ENCODE measurements at places on chromosomes 7 and 10.

- no peak for DNase-seq
These were observed 124.5 kb downstream of the CXCL12 start for GRCh38 chr10:44260286-44260928.

DNA sequence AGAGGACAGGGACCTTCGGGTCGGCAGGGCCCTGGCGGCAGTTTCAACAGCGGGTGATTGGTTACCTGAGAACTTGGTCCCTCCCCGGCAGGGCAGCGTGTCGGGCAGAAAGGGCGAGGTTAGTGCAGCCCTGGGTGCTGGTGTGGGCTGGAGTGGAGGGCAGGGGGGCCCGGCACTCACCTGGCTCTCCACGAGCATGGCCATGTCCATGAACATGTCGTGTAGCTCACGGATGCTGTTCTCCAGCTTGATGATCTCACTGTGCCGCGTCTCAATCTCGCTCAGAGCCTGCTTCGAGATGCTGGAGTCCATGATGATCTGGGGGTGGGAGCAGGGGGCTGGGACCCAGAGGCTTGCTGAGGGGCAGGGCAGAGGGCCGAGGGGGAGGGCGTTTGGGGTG, 16.8 kb downstream of the STX1A start:
- no peak for DNase-seq

GRCh38 chr10:80104066-80104926, 25.8 kb downstream of the TMEM254 start:
- DNase-seq = no peak

DNA sequence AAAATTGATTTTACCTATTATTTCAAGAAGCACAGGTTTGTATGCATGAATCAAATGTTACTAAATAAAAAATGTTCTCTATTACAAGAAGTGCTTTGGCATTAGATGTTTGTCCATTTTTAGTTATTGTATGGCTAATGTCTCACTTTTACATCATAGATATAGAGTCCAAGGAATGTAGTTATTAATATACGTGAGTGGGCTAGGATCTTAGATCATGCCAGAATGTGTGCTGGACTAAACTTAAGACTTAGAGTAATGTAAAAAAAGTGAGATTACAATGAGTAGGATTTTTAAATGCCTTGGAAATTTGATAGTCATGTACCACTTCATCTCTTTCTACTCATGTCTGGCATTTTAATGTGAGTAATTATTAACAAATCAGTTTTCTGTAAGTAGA, 196.6 kb downstream of the ARL4A start:
- DNase-seq = no peak

- DNase-seq = no peak
These were observed 170.8 kb downstream of the ARHGAP12 start for GRCh38 chr10:31757831-31758230.

DNA sequence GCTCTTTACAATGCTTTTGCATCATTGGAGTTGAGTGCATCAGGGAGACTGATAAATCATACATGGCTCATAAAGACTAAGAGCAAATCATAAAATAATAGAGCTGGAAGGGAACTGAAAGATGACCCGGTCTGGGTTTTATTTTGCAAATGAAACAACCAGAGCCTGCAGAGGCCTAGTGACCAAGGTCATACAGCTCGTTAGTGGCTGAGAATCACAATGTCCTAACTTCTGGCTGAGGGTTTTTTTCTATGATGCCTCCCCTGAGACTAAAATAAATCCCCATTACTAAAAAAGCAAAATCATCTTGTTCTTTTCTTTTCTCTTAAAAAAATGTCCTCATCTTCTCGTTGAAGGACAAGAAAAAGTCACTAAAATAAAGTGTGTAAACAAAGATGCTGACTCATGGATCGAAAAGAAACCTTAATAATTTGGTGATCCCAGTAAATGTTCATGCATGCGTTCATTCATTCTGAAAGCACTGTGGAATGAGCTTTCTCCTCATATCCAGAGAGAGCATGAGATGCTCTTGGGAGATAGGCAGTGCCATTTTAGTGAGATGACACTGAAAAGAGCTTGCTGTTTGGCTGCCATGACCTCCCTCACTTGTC, 107.8 kb upstream of the PHYHIPL start:
- no peak for DNase-seq

DNA sequence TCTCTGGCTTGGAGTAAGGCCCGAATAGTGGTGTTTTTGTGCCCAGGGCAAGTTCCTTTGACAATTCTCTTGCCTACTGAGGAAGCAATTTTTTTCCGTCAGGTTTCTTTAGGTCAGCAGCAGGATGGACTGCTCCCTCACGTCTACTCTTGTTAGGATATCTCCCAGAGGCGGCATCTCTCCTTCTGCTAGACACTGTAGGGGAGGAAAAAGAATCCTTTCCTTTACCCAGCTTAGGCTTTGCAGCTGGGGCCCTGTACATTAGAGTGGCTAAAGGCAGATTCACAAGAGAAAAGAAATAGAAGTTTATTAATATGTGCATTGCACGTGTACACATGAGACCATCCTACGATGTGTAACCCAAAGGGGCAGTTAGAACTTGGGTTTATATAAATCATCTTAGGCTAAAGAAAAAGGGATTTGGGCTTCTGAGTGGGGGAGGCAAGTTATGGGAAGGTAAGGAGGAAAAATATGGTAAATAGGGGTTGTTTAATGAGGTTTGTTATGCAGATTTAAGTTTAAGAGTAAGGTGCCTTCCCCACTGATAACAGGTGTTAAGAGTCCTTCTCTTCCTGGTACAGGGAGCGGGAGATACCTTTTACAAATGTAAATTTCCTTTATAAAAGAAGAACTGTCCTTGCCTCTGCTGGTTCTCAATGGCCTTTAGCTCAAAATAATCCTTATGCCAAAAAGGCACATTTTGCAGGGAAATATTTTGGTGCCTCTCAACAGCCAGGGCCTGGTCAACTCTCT, 156.4 kb downstream of the AOAH start:
- DNase-seq = no peak

DNA sequence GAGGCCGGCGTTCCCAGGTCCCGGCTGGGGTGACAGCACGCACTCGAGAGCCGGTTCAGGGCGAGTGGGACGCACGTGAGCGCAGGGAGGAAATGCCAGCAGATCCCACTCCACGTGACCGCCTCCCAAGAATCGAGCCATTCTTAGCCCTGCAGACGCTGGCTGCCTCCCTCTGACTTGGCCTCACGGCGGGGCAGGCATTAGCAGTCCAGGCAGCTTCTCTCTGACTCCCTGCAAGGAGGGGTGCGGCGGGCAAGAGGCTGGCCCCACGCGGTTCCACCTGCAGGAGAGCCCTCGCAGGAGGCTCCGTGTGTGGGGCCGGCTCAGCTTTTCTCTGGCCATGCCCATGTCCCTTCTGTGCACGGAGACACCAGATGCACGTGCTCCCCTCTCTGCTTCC, 10.1 kb downstream of the GPR146 start:
- DNase-seq = no peak

GRCh38 chr7:113142385-113143119, 24.2 kb upstream of the SMIM30 start:
- DNase-seq = no peak

DNA sequence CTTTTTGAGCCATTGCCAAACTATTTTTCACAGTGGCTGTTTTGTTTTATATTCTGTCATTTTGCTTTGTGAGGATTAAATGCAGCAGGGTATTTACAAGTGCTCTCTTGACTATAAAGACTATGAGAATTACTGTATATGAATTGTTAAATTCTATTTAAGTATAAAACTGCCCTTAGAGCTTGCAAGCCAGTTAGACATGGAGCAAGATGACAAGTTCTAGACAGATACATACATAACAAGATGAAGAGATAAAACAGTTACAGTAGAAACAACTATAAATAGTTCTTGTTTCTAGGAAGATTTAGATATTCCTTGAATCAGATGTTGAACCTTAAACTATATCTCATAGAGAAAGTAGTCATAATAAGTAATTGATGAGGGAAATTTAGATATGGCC, 60.6 kb downstream of the DNAH11 start:
- DNase-seq = no peak

- DNase-seq = no peak
These were observed 424.1 kb upstream of the GALNT17 start for GRCh38 chr7:70707823-70708243.

GRCh38 chr10:78776756-78777155, 292.0 kb upstream of the ZMIZ1 start:
- no peak for DNase-seq

- no peak for DNase-seq
These were observed 474.9 kb downstream of the KCNMA1 start for GRCh38 chr10:77162697-77163096.

DNA sequence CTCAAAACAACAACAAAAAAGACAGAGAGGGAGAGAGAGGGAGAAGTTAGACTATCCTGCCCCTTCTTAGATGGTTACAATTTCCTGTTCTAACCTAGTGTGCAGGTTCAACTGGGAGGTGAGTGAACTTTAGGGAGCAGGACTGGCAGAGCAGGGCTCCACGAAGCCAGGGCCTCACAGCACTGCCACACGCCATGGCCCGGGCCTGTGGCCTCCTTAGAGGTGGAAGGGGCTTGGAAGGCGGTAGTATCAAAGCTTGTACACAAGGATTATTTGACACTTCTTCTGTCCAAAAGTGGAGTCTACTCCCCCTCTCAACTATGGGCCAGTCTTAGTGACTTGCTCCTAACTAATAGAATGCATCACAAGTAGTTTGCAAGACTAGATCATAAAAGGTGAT, 62.9 kb upstream of the TMEM72 start:
- DNase-seq = no peak

- no peak for DNase-seq
These were observed 78.7 kb downstream of the CLEC2L start for GRCh38 chr7:139602143-139602722.

DNA sequence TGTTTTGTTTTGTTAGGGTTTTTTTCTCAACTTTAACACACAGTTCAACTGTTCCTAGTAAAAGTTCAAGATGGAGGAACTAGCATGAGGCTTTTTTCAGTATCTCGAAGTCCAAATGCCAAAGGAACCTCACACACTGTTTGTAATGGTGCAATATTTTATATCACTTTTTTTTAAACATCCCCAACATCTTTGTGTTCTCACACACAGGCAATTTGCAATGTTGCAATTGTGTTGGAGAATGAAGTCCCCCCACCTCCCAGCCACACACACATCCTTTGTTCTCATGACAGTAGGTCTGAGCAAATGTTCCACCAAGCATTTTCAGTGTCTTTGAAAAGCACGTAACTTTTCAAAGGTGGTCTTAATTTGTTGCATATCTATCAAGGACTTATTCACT, 120.9 kb downstream of the TWIST1 start:
- DNase-seq = no peak

GRCh38 chr7:92634924-92635519, 44.8 kb upstream of the FAM133B start:
- no peak for DNase-seq

DNA sequence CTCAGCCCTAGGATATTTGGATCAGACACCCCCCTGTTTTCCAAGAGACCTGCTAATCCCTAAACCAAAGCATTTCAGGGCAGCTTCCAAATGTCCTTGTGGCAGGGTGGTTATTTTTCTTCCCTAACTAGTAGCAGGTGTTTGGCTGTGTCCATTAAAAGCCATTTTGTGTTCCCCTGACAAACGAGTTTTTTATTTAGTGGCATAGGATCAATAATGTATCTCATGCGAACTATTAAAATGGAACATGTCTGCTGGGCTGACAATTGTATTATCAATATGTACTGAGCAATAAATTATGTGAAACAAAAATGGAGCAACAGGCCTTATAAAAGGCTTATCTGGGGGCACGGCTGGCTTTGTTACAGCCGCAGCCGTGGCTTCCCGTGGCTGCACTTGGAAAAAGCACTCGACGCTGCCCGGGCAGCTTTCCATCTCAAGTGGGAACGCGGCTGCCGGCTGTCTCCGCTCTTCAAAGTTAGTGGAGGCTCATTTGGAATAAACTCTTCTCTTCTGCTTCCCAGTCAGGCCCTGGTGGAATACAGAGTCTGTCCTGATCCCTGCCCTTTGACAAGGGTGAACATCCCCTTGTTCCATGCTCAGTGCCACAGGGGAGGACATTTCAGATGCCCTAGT, 554.3 kb downstream of the TYW1 start:
- DNase-seq = no peak

DNA sequence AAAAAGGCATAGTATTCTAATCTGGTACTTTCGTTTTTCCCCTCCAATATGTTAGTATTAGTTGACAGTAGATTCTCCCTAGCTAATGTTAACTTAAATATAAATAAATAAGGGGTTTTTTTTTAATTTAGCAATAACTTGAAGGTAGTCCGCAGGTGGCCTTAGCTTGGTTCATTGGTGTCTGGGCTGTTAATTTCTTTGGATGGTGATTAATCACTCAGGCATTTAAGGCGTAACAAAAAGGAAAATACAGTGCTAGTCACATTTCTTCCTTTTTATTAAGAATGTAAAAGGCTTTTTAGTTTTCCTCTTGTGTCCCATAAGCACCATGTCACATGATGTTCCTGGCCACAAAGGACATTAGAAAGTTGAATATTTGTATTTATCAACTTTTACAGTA, 161.0 kb upstream of the POT1 start:
- DNase-seq = no peak

DNA sequence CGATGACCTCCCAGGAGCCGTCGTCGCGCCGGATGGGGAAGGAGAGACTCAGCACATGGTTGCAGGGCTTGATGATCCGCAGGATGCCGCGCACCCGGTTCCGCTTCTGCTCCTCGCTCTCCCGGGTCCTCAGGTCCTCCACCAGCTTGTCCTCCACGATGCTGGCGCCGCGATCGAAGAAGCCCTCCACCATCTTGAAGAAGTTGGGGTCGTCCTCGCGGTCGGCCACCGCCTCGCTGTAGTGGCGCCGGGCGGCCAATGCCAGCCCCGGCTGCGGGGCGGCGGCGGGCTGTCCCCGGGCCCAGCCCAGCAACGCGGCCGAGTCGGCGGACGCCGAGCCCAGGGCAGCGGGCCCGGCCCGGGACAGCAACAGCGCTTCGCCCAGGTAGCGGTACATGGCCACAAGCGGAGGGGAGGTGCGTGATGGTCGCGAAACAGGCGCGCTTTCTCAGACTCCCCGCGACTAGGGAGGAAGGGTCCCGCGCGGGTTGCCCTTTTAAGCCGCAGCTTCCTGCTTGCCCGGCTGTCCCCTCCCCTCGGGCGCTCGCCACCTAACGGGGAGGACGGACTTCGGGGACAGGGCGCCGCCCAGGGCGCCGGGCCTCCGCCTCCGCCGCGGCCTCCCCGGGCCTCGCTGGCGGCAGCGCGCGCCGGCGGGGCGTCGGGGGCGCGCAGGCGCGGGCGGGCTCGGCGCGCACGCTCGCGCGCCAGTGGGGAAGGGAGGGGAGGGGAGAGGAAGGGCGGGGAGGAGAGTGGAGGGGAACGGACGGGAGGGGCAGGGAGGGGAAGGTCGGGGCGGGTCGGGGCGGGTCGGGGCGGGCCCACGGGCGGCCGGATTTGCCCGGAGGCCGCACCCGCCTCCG, at the start of the genes GLUD1 and SHLD2:
Gene GLUD1, minus strand, starts transcription at position 471 of the 863 bp plus-strand sequence. Its CDS starts 74 bp downstream, at position 397.
Gene SHLD2, plus strand, starts transcription at position 834 of the 863 bp plus-strand sequence. CDS start 56,149 bp downstream, outside the sequence.
- DNase-seq = peak; percentile 71

- no peak for DNase-seq
These were observed 138.2 kb downstream of the SNX13 start for GRCh38 chr7:17802056-17802455.

GRCh38 chr10:118408181-118408580, 66.1 kb upstream of the FAM204A start:
- no peak for DNase-seq

DNA sequence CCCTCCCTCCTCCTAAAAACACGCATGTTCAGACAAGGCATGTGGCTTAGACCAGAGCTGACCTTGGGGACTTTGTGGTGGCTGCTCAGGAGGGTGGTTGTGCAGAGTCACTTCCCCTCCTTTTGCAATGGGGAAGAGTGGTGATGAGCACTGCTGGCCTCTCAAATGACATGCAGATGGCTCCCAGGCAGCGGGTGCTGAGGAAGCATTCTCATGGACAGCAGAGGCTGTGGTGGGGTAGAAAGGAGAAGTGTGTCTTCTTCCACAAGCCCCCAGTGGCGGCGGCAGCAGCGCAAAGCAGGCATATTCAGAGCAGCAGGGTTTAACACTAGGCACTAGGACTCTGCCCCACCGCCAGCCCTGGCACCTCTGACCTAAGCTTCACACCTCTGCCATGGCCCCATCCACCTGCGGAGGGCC, 105.9 kb upstream of the ANLN start:
- DNase-seq = no peak

Measured in stimulated activated CD8-positive, alpha-beta memory T cell treated with anti-CD3 and anti-CD28 coated beads, Interleukin-15, amount 100 ng/mL, for 24 hours (primary cell).